ENCODE measurements at places on chromosomes 4 and X.

- DNase-seq = no peak
Observed at GRCh38 chr4:19677211-19677610, 574.5 kb upstream of the SLIT2 start.

- no peak for DNase-seq
Observed at GRCh38 chr4:83947125-83947829, 411.4 kb downstream of the GPAT3 start.

DNA sequence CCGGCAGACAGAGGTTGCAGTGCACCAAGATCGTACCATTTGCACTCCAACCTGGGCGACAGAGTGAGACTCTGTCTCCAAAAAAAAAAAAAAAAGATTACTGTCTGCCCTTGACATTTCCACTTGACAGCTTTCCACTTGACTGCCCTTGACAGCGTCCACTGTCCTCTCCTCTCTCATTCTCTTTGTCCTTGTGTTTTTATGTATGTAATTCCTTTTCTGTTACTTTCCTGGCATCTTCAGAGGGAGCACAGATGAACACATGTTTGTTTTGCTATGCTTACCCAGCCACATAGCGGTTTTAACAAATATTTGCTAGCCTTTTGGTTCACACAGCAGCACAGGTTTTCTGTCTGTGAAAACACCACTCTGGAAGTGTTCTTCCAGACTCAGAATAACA, 26.2 kb downstream of the SYAP1 start:
- DNase-seq = no peak

DNA sequence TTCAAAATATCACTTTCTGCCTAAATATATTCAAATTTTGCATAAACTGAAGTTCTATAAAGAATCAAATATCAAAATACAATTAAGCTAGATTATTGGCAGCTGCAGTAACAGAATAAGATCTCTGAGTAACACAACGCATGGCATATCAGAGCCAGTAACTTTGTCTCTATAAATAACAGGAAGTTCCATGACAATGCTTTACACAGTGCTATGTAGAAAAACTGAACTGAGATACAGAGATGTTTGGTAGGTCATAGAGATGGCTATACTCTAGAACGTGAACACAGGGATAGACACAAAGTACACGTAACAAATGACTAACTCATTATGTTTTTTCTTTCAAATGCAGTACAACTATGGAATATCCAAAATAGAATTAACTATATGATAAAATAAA, 18.2 kb downstream of the UBE2D3 start:
- no peak for DNase-seq

- no peak for DNase-seq
Observed at GRCh38 chrX:100973411-100973810, 3.9 kb downstream of the ARL13A start.

- DNase-seq = no peak
Observed at GRCh38 chrX:23935106-23935505, 27.3 kb downstream of the CXorf58 start.

GRCh38 chr4:24719615-24720014, 75.8 kb upstream of the SOD3 start:
- DNase-seq = no peak

DNA sequence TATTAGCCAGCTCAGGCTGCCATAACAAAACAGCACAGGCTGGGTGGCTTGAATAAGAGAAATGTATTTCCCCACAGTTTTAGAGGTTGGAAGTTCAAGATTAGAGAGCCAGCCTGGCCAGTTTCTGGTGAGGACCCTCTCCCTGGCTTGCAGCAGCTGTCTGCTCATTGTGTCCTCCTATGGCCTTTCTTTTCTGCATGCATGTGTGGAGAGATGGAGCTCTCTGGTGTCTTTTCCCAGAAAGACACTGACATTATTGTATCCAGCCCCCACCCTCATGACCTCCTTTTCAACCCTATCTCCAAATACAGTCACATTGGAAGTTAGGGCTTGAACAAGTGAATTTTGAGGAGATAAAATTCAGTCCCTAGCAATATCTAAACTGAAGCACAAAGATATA, 263.8 kb upstream of the PABPC4L start:
- no peak for DNase-seq

DNA sequence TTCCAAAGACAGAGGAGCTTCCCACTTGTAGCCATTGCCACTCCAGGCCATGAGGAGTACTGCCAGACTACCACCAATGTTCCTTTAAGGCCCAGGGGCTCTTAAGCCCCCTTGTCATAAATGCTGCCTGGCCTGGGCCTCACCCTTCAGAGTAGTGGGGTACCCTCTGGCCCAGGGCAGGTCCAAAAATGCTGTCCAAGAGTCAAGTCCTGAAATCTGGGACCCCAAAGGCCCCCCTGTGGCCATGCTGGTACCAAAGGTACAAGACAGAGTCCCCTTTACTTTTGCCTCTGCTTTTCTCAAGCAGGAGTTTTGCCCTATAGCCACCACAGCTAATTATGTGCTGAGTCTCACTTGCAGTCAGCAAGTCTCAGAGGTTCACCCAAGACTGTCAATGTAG, 16.4 kb downstream of the RAB33B start:
- no peak for DNase-seq

GRCh38 chr4:3813151-3814052, 47.2 kb downstream of the ADRA2C start:
- DNase-seq = no peak

- no peak for DNase-seq
Observed at GRCh38 chr4:150960079-150960478, 55.0 kb downstream of the LRBA start.

Data from sigmoid colon (tissue), 7 donors.